ENCODE measurements at places on chromosomes 2 and 18. TPM values are rescaled to one million over a fixed set of nuclear protein-coding genes. Genes with fewer than 3 reads are reported as not detected.

GRCh38 chr2:232541195-232541960 is 1.9 kb downstream of the CHRNG start:
- DNase-seq, result no peak

DNA sequence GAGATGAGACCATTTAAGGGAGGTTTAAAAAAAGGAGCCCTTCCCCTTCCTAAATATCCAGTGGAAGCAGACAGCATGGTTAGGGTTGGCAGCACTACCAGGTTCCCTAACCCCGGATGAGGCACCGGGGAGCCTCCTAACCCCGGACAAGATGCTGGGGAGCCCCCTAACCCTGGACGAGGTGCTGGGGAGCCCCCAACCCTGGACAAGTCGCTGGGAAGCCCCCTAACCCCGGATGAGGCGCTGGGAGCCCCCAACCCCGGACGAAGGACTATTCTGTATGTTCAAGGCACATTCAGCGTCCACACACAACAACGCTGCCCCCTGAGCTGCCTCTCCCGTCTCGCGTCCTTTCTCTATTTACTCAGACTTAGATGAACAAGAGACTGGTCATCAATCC is 51.9 kb downstream of the ANKMY1 start:
- DNase-seq, result no peak

The CTNNA2 gene
- 0.08 TPM for total RNA-seq

DNA sequence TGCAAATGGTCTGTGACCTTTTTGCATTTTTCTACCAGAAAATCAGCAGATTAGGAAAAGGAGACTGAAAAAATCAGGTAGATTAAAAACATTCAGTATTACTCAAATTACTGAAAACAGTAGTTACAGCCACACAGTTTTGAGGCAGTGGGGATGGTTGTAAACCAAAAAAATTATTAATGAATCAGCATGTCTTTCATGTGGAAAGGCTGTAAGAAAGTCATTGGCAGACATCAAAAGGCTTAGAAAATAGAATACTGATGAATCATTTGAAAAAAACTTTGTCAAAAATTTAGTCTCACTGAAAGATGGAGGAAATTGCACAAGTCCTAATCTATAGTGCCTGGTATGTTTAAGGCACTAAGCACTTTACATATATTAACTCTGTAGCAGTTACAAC is 133.9 kb upstream of the GCFC2 start:
- DNase-seq, result no peak

The DYTN gene
- not detected for total RNA-seq

GRCh38 chr18:22167091-22167470 is 2.3 kb upstream of the GATA6 start:
- peak; percentile 82 for DNase-seq

DNA sequence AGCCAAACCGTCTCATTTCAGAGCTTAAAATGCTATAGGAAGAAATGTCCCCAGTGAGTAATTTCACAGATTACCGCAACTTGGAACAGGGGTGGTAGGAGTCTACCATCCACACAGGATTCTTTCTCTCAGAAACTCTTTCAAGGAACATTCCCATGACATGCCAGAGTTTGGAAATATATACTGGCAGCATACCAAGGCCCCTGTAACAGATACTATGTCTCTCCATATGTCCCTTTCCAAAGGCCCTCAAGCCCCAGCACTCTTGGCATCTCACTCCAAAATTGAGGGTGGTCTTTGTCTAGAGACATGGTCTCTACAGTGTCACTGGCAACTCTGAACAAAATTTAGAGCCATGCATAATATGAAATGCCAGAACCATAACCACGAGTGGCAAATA is 11.0 kb downstream of the FIGLA start:
- DNase-seq, result no peak

GRCh38 chr2:221195829-221196228 is 376.3 kb downstream of the EPHA4 start:
- no peak for DNase-seq

DNA sequence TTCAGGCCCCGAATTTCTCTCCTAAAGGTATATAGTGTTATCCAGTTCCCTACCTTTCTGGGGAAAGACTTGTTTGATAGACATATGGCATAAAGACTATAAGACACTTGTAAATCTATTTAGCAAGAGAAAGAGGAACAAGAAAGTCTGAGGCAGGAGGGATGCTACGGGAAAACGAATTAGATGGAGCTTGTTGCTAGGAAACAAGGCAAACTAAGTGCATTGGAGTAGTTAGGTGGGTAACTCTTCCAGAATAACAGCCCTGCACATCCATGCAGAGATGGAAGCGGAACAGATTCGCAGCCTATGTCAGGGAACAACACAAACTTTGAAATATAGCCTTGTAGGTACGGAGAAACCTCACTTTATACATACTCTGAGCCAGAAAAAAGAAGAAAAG is 810.3 kb upstream of the CRIM1 start:
- no peak for DNase-seq

The CELF4 gene
- total RNA-seq, result 1.2 TPM

GRCh38 chr18:73752546-73752945 is 395.1 kb downstream of the FBXO15 start:
- no peak for DNase-seq

DNA sequence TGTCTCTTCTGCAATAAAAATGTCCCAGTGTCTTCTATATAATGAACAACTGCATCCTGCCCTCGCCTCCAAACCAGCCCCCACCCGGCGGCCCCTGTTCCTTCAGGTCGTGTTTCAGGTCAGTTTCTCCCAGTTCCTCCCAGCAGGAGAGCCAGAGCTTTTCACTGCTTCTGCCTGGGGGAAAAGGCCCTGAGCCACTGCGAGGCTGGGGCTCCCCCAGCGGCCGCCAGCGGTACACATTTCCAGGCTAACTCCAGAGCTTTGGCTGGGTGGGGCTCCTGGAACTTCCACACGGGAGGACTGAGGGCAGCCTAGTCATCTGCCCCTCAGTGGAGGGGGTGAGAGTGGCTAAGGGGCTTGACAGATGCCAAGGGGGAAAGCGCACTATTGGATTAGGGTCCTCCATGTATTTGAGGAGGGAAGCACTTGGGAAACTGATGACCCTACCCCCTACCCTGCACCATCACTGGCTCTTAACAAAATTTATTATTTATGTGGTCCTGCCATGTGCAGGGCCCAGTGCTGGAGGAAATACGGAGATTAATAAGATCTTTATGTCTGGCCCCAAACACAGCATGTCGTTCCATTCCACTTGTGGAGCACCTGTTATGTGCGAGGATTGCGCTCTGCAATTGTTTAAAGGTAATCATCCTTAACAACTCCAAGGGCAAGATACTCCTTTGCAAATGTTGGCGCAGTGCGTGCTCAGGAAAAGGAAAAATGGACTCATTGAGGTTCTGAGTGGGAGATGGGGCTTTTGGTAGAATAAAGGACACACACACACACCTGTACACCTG is 17.3 kb upstream of the CYS1 start:
- peak; percentile 89 for DNase-seq

The KCNJ13 gene
- not detected for total RNA-seq

DNA sequence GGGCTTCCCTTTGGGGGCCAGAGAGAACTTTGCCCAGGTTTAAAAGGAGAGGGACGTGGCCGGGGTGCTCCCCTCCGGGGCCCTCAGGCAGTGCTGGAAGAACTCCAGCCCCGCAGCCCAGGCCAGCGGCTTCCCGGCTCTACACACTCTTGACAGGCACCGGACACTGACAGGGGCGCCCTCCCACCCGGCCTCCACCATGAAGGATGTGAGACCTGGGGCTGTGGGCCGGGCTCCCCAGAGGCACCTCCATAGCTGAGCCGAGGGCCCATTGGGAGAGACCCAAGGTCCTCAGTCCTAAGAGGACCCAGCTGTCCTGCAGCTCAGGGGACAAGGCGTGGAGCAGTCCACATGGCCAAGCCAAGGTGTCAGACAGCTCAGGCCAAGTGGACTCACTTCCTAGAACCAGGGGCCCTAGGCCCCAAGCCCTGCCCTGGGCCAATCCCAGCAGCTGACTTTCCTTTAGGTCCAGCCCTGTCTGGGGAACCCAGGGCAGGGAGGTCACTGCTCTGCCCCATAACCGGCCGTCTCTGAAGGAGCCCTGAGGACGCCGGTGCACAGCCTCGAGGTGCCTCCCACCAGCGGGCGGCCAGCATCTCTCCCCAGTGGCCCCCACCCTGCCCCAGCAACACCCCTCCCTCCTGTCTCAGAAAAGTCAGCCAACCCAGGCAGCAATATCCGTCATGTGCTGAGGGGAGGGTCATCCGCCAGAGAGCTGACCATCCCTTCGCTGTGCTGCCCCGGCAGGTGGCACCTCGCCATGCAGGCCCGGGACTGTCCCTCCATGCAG is 51.8 kb downstream of the BIN1 start:
- DNase-seq, result peak; percentile 17

The SLC25A12 gene
- total RNA-seq, result 104 TPM

DNA sequence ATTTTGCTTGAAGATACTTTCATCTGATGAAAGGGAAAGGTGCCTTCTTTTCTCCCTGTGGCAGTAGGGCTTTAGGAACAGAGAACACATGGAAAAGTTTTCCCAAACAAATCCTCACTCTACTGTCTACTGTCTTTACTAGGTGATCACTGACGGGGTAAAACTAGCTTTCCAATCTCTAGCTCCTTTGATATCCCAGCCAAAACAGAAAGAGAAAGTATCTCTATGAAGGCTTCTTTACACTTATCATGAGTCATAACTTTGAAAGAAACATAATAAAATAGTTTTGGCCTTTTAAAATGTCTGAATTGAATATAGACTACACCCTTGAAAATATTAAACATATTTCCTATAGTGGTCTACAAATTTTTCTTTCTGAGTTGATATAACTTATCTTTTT is 214.5 kb downstream of the DSEL start:
- no peak for DNase-seq

DNA sequence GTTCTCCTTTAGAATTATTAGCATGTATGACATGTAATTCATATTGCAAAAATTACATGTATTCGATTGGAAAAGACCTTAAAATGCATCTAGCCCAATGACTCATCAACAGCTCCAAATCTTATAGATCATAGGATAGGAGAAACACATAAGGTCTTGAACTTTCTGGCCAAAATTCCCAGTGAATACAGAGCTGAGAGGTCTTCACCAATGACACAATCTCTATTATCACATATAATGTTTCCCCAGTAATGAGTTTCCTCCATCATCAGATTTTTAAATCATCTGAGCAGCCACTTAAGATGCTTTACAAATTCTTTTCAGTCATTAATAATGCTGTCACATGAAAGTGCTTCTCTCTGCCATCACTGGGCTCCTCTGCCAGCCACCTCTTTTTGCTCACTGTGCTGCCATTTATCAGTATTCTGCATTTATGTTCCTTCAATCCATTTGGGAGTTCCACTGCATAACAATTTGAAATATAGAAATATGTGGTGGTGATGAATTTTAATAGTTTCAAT is 804.9 kb downstream of the SUCLG1 start:
- DNase-seq, result no peak

DNA sequence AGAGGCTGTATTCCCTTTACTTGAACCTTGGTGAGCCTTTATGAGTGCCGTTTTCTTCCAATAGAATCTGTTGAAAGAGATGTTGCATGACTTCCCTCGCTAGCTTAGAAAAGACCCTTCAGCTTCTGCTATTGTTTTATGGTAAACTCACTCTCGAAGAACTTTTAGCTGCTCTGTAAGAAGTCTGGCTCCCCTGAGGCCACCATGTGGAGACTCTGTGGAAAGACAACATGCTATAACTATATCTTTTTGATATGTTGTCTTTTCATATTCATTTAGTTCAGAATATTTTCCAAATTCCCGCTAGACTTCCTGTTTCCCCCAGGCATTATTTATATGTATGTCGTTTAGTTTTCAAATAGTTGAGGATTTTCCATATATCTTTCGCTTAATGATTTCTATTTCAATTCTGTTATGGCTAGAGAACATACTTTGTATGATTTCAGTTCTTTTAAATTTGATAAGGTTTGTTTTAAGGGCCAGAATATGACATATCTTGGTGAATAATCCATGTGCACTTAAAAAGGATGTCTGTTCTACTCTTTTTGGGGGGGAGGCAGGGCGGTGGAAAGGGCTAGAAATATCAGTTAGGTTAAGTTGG is 64.1 kb downstream of the PTPN4 start:
- no peak for DNase-seq

DNA sequence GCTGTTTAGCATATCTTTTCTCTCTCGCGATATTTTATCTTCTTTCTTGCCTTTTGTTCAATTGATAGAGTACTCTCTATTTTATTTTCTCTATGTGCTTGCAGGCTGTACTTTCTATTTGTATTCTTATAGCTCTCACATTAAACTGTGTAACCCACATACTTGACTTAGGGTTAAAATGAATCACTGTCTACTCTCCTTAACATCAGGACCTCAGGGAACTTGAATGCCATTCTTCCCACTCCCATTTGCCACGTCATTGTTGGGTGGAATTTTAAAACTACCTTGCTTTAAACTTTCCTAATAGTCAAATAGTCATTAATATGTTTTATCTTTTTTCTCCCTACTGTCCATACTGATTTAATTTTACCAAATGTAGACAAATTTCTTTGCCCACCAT is 269.7 kb downstream of the ALPK2 start:
- DNase-seq, result no peak

The SPEG gene
- total RNA-seq, result 176 TPM

- no peak for DNase-seq
Measured at GRCh38 chr18:80035997-80036396, 1.8 kb downstream of the RBFA start.

DNA sequence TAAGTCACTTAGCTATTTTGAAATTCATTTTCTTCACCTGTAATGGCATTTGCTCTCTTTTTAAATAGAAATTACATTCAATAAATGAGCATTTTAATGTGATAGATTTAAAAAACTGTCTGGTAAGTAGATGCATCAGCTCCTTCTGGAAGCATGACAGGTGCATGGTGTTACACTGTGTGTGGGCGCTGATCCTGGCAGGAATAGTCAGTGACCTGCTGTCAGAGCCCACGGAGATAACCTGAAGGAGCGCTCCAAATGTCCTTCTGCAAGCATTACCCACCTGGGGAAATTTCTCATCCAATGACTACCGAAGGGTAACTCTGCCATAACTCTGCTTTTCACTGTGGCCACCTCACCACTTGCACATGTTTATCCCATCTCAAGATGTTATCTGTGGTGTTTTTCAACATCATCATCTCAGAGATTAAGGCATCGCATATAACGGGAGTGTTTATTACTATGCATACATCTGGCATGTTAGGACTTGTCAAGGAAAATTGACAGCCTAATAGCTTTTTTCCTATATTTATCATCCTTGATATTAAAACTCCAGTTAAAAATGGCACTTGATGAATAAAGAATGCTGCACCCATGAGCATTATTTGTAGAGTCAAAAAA is 637.3 kb downstream of the ERBB4 start:
- no peak for DNase-seq

- no peak for DNase-seq
Measured at GRCh38 chr2:153020201-153020600, 301.8 kb downstream of the ARL6IP6 start.

The ST8SIA5 gene
- total RNA-seq, result 16.0 TPM

The IHH gene
- total RNA-seq, result not detected
